ENCODE measurements at places on chromosomes 12 and 14. TPM values are rescaled to one million over a fixed set of nuclear protein-coding genes. Genes with fewer than 3 reads are reported as not detected.

The SLC25A47 gene
- not detected for total RNA-seq

The SLC10A1 gene
- total RNA-seq: not detected

The TAS2R46 gene
- total RNA-seq: 0.97 TPM

The CBX5 gene
- total RNA-seq: 170 TPM

The ASB2 gene
- total RNA-seq: 21.1 TPM

The PLBD1 gene
- total RNA-seq: not detected

The CGRRF1 gene
- 9.7 TPM for total RNA-seq

The TMEM117 gene
- total RNA-seq: 0.79 TPM

The METAP2 gene
- total RNA-seq: 72.5 TPM

- DNase-seq: no peak
These were observed 72.3 kb upstream of the KRAS start for GRCh38 chr12:25322918-25323531.

DNA sequence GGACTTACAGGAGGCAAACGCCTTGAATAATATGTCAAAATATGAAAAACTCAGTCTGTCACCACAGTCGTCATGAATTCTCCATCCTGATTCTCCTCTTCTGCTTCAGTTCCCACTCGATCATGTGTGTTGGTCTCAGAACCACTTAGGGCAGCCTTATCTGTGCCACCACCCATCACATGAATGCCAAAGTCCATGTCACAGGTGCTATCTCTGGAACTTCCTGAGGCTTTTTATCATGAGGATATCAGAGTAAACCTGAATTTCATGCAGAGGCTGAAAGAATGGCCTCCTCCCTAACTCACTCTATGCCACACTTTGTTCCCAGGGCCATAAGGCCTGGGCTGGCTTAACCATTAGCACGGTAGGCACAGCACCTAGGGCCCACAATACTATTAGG, 28.8 kb upstream of the MAP3K9 start:
- DNase-seq: no peak

DNA sequence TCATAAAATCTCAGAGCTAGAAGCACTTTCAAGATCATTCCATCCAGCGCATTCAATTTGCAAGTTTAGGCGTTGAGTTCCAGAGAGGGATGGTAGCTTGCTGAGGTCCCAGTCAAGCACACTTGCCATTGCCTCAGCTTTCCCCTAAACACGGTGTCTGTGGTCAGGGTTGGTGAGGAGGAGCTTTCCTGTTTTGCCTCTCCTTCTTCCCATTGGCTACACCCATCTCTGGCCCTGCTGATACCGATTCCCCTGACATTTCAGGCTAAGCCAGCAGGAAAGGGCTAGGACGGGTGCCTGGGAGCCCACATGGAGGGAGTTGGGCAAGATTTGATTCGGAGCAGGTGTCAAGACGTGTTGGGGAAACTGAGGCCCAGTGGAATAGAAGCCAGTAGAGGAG, 9.1 kb downstream of the NFATC4 start:
- no peak for DNase-seq

GRCh38 chr12:25320123-25321006, 69.6 kb upstream of the KRAS start:
- DNase-seq: no peak

DNA sequence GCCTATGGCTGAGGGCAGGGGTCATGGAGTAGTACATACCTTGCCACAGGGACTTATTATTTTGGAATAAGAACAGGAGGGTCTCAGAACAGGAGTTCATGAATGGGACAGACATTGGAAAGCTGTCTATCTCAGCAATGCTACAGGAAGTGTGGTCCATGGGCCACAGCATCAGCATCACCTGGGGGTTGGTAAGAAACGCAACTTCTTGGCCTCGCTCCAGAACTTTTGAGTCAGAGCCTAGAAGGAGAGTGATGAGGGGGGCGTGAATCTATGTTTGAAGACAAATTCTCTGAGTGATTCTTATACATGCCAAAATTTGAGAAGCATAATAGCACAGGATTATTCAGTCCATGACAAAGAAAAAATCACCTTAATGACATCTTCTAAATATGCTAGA, 156.6 kb downstream of the RPAP3 start:
- DNase-seq: no peak

GRCh38 chr12:51028126-51028812, 2.1 kb upstream of the SLC11A2 start:
- peak; percentile 31 for DNase-seq

GRCh38 chr12:122979908-122980182, 636 bp upstream of the ARL6IP4 start:
- DNase-seq: no peak

- DNase-seq: no peak
These were observed 92.7 kb downstream of the B4GALNT3 start for GRCh38 chr12:552466-552865.

- DNase-seq: no peak
These were observed 13.9 kb upstream of the KRT86 start for GRCh38 chr12:52260361-52261207.

- DNase-seq: no peak
These were observed 1217.4 kb upstream of the FLRT2 start for GRCh38 chr14:84312551-84312950.

DNA sequence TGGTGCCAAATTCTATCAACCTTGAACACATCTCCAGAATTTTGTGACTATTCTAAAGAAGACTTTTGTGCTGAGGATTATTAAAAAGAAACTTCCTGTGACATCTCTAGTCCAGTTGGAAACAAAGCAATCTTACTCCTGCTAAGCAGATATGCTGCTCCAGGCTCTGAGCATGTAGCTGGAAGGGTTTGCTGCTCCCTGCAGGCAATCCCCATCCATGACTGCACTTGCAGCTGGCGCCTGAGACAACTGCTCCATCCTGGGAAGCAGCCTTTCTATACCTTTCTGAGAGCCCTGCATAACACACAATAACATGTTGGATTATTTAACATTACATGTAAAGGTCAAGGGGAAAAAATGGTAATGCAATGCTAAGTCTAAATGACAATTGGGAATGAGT, 105.1 kb downstream of the NDUFA12 start:
- no peak for DNase-seq

DNA sequence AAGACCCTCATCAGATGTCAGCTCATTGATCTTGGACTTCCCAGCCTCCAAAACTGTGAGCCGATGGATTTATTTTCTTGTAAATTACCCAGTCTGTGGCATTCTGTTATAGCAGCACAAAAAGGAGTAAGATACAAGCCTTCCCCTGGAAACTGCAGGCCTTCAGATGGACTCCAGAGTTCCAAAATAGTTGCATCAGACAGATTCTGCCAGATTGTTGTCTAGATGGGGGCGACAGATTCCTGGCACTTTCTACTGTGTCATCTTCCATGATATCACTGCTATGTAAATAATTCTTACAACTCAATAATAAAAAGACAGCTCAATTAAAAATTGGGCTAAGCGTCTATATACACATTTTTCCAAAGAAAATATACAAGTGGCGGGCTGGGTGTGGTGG, 17.2 kb upstream of the MARK3 start:
- no peak for DNase-seq

DNA sequence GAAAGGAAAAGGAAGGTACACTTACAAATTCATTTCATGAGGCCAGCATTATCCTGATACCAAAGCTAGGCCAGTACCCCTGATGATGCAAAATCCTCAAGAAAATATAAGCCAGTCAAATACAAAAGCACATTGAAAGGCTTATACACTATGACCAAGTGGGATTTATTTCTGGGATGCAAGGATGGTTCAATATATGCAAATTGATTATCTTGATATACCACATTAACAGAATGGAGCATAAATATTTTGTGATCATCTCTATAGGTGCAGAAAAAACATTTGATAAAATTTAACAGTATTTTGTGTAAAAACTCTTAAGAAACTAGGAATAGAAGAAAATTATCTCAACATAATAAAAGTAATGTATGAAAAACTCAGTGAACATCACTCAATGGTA, 97.0 kb upstream of the BCAT1 start:
- no peak for DNase-seq

DNA sequence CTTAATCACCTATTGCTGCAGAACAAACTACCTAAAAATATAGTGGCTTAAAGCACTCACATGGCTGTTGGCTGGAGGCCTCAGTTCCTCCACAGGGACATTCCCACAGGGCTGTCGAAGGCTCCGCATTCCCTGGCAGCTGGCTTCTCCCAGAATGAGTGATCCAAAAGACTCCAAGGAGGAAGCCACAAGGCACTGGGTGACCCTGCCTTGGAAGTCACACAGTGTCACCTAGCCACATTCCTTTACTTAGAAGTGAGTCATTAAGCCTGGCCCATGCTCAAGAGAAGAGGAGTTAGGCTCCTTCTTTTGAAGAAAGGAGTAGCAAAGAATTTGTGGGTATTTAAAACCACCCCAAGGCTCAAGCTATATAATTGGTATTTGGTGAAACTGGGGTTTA, 63.9 kb upstream of the MAP1LC3B2 start:
- no peak for DNase-seq

DNA sequence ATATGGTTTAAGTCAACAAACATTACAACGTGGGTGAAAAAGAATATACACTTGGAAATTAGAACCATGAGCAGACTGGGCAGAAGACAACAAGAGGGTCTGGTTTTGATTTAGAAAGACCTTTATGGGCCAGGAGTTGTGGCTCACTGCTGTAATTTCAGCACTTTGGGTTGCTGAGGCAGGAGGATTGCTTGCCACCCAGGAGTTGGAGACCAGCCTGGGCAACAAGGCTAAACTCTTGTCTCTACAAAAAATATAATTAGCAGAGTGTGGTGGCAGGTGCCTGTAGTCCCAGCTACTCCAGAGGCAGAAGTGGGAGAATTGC, 2.7 kb upstream of the NFKBIA start:
- no peak for DNase-seq

- DNase-seq: no peak
These were observed 301.5 kb upstream of the DIO3 start for GRCh38 chr14:101259748-101260147.

GRCh38 chr12:5973461-5974115, 28.5 kb upstream of the ANO2 start:
- no peak for DNase-seq

DNA sequence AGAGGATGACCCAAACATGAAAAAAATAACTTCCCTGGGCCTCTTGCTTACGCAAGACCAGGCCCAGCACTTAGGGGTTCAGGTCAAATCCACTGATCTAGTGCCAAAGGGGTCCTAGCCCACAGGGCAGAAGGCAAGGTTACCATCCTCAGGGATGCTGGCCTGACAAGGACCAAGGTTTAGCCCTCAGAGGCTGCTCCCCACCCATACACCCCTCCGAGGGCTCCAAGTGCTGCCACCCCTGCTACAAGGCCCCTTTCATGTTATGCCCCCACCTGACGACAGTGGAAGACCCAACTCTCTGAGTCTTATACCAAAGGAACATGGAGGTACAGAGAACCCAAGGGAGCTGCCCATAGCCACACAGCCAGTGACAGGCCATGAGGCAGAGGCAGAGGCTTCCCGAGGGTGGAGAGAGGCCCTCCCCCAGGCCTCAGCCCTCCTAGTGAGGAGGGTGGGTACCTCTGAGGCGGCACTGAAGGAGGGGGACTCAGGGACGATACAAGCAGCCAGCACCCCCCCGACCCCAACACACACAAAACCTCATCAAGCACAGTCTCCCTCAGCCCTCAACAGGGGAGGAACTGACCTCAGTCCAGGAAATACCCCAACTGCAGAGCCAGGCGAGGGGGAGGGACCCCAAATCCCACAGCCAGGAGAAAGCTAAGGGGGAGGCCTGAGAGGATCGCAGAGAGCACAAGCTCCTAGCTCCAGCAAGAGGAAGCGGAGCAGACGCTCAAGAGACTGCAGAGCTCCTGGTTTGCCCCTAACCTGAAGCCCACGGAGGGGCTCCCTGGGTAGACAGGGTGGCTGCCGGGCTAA, 37.0 kb downstream of the ANAPC7 start:
- DNase-seq: no peak

DNA sequence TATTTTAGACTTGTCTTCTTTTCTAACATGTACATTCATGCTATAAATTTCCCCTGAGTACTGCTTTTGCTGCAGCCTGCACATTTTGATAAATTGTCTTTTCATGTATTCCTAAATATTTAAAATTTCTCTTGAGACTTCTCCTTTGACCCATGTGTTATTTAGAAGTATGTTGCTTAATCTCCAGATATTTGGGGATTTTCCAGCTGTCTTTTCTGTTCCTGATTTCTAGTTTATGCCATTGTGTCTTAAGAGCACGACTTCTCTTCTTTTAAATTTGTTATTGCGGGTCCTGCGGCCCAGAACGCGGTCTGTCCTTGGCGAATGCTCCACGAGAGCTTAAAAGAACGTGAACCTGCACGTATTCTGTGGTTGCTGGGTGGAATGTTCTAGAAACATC, 136.4 kb downstream of the KIF26A start:
- no peak for DNase-seq

- no peak for DNase-seq
These were observed 16.7 kb downstream of the PIWIL1 start for GRCh38 chr12:130354407-130354806.

DNA sequence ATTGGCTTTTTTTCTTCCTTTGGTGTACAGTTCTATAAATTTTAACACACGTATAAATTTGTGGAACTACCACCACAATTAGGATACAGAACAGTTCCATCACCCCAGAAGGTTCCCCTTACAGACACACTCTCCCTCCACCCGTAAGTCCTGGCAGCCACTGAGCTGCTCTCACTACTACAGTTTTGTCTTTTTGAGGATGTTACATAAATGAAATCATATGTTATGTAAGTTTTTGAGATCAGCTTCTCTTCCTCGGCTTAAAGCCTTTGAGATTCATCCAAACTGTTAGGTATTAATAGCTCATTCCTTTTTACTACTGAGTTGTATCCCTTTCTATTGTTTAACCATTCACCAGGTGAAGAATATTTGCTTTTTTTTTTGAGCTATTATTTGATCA, 74.3 kb upstream of the SLC24A4 start:
- no peak for DNase-seq

DNA sequence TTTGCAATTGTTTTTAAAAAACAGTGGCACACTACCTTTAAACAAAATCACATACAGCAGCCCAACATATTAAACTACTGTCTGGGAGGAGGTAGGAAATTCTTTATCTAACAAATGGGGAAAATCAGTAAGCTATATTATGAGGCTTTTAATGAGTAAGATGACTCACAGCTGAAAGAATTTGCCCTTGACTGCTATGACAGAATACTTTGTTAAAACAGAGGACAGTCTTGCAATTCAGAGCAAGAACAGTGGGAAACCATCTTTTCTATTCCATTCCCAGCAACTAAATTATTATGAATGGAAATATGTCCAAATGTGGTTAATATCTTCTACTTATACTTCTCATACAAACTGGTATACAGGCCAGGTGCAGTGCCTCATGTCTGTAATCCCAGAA, 49.2 kb upstream of the SGPP1 start:
- DNase-seq: no peak

DNA sequence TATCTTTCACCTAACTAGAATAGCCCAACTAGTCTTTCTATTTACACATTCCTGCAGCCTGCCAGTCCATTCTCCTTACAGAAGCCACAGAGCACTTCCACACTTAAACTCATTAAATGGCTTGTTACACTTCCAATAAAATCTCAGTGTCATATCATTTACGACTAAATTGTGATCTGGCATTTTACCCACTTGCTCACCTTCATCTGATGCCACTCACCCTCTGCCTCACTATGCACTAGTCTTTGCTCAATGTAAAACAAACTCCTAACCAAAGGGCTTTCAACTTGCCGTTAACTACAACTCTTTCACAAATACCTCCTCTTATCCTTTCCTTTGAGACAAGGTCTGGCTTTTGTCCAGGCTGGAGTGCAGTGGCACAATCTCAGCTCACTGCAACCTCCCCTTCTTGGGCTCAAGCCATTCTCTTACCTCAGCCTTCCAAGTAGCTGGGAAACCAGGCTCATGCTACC, 24.1 kb downstream of the YAF2 start:
- DNase-seq: no peak

GRCh38 chr12:121110211-121110940, 22.3 kb upstream of the P2RX7 start:
- DNase-seq: peak; percentile 71

- no peak for DNase-seq
These were observed 474.3 kb downstream of the VRK1 start for GRCh38 chr14:97271451-97271960.

All from activated CD4-positive, alpha-beta T cell treated with anti-CD3 and anti-CD28 coated beads, Interleukin-2, amount 10 ng/mL, durations not matched to agents 7 days and 5 days (primary cell).